ENCODE measurements at places on chromosomes 16 and 17. TPM values are rescaled to one million over a fixed set of nuclear protein-coding genes. Genes with fewer than 3 reads are reported as not detected.

GRCh38 chr17:80799538-80800480, 191.8 kb upstream of the CHMP6 start:
- DNase-seq: no peak

DNA sequence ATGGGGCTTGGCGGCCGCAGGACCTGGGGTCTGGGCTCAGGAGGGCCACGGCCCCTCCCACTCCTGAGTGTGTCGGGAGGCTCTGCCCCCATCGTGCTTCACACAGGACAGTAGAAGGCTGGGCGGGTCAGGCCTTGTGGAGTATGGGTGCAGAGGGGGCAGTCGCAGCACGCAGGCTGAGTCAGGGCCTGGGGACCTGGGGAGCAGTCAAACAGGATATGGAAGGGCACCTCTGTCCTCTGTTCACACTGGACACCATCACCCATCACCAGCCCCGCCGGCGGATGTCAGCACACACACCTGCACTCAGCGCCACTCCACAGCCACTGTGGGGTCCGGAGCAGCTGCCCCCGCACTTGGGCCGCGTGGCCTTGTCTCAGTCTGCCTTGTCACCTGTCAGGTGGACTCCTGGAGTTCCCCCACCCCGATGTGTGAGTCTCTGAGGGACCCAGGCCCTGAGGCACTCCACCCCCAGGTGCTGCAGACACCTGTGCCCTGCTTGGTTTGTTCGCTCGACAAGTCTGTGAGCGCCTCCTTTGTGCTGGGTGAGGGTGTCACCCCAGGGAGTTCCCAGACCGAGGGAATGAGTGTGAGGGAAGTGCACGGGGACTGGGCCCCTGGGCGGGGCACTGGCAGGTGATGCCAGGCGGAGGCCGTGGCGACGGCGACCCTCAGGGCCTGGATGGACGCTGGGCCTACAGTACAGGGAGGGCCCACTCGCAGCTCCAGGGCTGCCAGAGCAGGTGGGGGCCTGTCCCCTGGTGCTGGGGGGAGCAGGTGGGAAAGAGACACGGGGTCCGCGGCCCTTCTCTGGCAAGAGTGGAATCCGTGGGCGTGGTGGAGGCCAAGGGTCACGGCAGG, 31.7 kb downstream of the ZFPM1 start:
- DNase-seq: no peak

CD19 gene
- total RNA-seq: not detected

GRCh38 chr16:68685685-68686478, 40.8 kb downstream of the CDH3 start:
- no peak for DNase-seq

- no peak for DNase-seq
These were observed 130.3 kb downstream of the TANGO6 start for GRCh38 chr16:68973611-68974120.

DNA sequence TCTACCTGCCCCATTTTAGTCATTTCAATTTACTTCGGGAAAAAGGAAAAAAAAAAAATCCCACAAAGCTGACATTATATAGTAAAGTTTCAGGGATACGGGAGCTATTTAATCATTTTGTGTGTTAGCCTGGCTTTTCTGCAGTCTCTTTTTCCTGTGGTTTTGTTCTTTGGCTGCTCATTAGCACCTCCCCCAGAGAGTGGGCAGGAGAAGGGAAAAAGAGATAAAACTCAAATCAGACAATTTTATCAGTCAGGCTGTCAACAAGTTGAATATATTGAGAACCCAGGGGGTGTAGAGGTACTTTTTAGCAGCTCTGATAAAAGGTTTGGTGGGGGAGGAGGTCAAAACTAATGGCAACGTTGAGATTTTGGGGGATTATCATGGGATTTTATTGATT, 559.0 kb upstream of the PSMD7 start:
- DNase-seq: no peak

CDH13 gene
- total RNA-seq: 108 TPM

GH2 gene
- not detected for total RNA-seq

All from cardiac septum (tissue), 1 donor.